ENCODE measurements at places on chromosomes 2 and 18.
A peak's percentile ranks its signal among the peaks of the same experiment; 100 is the strongest.

DNA sequence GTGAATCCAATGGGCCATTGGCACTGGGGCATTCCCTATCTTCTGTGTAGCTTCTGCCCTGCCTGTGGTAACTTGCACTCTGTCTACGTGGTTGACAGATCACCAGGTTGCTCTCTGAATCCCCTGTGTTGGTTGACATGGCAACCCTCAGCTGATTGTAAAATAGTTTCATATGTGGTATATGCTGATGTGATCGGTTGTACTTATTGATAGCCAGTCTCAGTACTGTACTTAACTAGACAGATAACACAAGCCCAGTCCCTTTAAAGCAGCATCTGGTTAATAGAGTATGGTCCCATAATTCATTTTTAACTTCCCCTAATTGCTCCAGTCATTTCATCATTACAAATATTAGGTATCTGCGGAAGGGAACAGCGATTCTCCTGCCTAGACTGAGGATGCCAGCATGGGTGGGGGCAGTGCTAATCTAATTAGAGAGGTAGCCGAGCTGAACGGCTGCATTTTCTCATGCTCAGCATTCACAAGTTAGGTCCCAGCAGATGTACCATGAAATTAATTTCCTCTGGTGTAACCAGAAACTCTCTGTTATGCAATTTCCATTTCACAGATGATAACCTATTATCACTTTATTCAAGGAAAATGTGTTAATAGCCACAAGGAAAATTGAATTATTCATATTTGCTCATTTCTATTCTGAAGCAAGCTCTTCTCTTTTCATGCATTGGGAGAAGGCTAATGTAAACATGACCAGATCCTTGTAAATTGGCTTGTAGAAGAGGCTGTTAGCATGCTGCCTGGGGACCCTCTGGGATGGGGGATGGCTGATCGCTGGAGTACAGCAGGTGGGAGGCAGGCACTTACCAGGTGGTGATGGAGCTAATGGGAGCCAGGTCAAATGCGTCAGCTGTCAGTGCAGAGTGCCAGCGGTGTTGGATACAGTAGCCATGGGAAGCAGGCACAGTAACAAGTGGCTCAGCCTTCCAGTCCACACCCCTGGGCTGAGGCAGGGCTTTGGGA lies 608.3 kb downstream of the GALR1 start:
- DNase-seq = no peak

DNA sequence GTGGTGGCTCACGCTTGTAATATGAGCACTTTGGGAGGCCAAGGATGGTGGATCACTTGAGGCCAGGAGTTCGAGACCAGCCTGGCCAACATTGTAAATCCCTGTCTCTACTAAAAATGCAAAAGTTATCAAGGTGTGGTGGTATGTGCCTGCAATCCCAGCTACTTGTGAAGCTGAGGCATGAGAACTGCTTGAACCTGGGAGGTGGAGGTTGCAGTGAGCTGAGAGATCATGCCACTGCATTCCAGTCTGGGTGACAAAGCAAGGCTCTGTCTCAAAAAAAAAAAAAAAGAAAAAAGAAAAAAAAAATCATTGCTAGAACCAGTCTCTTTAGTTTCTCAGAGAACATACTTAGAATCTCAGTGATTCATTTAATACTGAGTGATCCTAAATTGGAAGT lies 217.1 kb downstream of the DYM start:
- no peak for DNase-seq

GRCh38 chr2:96927405-96928171 lies 57.7 kb upstream of the SEMA4C start:
- DNase-seq = no peak

DNA sequence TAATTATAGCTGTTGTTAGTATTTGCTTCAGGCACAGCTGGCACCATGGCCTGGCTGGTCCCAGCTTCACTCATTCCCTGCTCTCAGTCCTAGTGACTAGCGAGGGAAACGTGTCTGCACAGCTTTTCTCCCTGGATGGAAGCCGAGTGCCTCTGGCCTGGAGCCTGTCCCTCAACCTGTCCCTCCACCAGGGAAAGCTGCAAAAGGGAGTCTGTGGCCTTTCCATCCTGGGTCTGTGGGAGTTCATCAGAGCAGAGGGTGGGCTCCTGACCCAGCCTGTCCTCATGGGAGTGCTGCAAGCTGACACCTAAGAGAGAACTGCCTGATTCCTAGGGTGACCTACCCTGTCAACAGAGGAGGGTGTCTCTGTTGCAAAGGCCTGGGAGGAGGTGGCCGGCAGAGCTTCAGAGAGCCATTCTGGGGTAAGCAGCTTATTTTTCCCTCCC lies 118.3 kb downstream of the CAPN13 start:
- no peak for DNase-seq

GRCh38 chr18:3777122-3777521 lies 327.1 kb downstream of the TGIF1 start:
- no peak for DNase-seq

DNA sequence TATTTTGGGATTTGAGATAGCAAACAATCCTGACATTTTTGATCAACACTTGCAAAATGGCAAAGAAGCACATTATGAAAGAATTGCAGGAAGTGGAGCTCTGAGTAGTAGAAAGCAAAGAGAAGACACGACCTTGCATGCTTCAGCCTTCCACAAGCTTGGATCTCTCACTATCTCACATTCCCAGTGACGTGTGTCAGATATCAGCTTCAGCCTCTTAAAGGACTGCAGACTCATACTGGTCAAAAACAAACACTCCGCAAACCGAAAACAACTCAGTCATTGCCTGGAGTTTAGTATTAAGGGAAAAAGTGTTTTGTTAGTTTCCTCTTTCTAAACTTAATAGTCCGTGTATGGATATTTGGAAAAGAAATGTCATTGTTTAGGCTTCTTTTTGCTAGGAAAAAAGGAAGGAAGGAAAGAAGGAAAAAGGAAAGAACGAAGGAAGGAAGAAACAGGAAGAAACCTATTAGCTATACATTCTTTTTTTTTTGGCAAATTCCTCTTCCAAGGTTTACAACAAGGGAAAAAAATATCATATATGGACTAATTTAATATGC lies 32.6 kb upstream of the SLC40A1 start:
- no peak for DNase-seq

DNA sequence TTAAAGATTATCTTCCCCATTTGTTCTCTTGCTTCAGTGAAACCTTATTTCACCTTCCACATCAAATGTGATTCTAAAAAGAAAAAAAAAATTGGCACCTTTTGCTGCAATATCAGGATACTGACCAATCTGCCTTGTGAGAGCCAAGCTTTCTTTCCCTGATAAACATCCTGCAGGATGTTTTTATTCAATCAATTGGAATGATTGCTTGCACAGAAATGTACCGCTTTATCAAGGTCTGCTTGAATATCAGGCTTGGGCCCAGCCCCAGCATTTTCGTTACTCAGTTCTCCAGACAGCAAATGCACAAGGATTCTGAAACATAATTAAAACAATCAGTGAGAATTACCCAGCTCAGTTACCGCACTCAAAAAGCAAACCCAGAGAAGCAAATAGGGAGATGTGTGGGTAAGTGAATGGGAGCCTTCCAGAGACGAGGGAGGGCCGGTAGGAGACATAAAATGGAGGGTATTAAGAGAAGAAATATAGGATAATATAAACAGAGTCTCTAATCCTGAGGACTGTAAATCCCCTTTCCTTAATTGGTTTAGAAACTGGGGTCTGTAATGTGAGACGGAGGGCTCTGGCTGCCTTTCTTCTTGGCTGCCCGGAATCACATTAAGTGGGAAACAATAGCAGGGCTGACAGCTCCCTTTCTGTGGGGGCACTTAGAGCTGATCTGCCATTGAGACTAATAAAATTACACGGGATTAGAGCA lies 291.8 kb downstream of the ICOS start:
- no peak for DNase-seq

DNA sequence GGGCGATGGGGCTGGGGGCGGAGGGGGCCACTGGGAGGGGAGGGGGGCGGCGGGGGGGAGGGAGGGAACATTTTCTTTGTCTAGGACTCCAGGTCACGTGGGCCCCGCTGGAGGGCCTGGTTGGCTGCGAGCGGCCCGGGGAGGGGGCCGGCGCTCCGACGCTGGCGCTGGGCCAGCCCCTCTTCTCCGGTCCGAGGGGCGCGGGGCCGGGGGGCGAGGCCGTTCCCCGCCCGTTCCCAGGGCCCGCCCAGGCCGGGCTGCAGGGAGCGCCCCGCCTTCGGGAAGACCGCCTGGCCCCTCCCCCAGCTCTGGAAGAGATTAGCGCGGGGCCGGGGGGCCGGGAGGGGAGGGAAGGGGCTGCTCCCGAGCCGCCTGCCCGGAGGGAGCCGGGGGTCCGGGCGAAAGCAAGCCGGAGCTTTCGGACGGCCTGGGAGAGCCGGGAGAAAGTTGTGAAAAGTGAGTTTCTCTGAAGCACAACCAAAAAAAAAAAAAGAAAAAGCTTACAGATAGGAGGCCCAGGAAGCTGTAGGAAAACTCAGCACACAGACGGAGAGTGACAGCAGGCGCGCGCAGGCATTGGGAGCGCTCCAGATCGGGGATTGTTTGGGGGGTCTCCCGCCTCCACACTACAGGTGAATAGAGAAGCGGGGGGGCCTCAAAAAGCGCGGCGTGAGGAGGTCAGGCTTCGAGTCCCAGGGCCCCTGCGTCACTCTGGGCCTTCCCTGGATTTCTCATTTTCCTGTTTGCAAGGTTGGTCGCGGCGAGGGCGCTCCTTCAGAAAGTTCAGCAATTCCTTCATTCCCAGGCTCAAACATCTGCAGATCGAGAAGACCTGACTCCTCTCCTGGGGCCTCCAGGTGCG lies 84.1 kb upstream of the POMC start:
- DNase-seq = peak; percentile 68

GRCh38 chr2:191556463-191556862 lies 121.5 kb upstream of the NABP1 start:
- DNase-seq = no peak

DNA sequence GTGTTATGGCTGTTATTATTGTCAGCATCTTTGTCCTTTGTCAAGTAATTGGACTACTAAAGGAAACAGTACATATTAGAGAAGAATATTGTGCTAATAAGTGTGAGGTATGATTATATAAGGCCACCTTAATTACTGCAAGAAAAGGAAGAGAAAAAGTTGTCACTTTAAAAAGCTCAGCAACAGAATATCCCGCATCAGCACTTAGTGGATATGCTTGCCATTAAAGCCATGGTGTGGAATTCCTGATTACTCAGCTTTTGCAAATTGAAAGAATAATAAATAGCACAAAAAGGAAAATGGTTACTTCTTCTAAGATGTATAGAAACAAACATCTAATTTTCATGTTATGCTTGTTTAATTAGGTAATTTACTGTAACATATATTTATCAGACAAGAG lies 347.5 kb downstream of the DPP10 start:
- DNase-seq = no peak

- DNase-seq = no peak
These were observed 1.5 kb upstream of the MTCL1 start for GRCh38 chr18:8703781-8704301.

DNA sequence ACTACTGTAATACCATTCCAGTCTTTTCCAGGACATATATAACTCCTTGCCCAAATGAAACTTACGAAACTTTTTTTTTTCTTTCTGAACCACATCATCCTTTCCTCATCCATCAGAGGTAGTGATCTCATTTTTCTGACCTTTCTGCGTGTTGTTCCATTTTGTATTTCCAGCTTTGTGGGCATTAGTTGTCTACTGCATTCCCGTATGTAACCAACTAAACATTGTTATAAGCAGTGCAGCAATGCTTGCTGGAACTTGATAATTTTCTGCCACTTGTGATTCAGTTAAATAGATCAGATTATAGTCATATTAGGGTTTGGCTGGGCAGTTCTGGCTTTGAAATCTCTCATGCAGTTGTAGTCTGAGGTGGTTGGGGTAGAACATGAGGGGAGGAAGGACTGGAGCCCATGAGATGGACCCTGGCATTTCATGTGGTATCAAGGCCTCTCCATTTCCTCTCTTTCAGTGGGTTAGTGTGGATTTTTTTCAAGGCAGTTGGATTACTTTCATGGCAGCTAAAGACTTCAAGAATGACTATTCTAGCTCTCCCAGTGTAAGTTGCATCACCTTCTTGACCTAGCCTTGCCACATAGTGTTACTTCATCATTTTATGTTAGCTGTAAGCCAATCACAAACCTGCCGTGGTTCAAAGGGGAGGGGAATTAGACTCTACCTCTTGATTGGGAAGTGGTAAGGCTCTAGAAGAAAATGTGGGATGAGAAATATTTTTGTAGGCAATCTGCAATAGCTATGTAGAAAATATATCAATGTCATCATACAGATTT lies 80.5 kb downstream of the EHBP1 start:
- DNase-seq = no peak
